ENCODE measurements at places on chromosomes 2 and 18.

DNA sequence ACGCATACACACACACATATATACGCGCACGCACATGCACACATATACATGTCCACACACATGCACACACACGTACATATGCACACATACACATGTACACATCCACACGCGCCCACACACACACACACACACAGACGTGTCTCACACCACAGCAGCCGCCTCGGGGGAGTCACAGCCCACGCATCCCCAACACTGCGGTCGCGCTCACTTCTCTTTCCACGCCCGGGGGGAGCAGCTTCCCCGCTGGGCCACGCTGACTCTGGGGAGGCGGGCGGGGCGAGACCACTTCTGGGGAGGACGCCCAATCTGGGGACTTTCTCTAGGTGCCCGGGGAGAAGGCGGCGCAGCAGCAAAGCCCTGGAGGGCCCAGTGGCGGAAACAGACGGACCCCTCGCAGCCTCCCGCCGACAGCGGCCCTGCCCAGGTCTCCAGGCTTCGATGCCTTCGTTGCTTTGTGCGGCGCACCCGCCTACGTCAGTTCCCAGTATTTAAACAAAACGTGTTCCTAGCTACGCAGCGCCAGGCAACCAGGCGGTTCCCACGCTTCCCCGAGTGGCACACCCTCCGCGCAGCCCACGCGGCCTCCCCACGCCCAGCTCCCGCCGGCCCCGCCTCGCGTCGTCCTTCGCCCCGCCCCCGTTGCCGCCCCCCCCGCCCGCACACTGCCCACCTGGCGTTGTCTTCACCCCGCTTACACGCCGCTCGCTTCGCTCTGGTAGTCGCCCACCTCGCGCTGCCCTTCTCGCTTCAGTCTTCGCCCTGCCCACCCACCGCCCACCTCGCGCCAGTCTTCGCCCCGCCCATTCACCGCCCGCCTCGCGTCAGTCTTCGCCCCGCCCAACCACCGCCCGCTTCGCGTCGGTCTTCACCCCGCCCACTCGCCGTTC, 810 bp upstream of the RBFA start:
- peak; percentile 92 for DNase-seq

GRCh38 chr2:218252509-218253231, 8.1 kb upstream of the GPBAR1 start:
- DNase-seq, result no peak

DNA sequence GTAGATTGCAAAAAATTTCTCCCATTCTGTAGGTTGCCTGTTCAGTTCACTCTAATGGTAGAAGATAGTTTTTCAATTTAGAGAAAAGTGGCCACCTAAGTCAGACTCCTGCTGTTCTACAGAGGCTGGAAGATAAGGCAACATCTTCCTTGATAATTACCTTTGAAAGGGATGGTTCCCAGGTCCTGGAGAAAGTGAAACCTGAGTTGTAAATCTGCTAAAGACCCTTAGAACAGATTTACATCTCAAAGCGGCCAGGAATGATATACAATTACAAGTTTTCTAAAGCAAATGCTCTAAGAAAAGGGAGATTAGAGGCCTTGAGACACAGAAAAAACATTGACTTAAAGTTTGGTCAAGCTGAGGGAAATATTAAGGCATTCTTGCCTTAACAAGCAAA, 1350.2 kb upstream of the FAM98A start:
- no peak for DNase-seq

DNA sequence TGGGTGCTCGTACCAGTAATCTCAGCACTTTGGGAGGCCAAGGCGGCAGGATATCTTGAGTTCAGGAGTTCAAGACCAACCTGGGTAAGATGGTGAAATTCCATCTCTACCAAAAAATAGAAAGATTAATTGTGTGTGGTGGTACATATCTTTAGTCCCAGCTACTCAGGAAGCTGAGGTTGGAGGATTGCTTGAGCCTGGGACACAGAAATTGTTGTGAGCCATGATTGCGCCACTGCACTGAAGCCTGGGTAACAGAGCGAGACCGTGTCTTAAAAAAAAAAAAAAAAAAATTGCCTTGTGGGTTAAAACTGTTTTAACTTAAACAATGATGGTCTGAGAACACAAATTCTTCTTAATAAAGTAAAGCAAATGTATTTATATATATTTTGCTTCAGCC, 49.6 kb downstream of the ATP9B start:
- DNase-seq, result no peak

DNA sequence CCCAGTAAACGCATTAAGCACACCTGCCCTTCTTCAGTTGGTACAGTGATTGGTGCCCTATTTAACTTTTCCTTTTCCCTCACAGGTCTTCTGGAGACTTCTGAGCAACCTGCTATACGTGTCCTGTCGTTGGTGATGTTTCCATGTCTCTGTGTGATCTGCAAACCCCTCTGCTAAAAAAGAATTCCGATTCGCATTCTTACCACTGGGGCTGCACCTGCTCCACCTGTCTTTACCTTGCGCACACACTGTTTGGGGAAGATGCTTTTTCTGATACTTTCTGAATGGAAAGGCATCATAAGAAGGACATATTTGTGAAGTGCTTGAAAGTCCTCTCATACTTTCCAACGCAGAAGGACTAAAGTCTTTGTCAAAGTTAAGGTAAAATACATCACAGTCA, 323.9 kb upstream of the SOX11 start:
- DNase-seq, result no peak

- DNase-seq, result no peak
Measured at GRCh38 chr2:51297488-51297887, 265.6 kb upstream of the NRXN1 start.

- no peak for DNase-seq
Measured at GRCh38 chr2:12979066-12979465, 262.3 kb downstream of the TRIB2 start.

- no peak for DNase-seq
Measured at GRCh38 chr18:6205706-6206105, 209.0 kb downstream of the L3MBTL4 start.

GRCh38 chr18:45734505-45734904, 10.5 kb downstream of the SLC14A1 start:
- DNase-seq, result no peak

GRCh38 chr2:213545481-213545880, 261.2 kb downstream of the SPAG16 start:
- no peak for DNase-seq

DNA sequence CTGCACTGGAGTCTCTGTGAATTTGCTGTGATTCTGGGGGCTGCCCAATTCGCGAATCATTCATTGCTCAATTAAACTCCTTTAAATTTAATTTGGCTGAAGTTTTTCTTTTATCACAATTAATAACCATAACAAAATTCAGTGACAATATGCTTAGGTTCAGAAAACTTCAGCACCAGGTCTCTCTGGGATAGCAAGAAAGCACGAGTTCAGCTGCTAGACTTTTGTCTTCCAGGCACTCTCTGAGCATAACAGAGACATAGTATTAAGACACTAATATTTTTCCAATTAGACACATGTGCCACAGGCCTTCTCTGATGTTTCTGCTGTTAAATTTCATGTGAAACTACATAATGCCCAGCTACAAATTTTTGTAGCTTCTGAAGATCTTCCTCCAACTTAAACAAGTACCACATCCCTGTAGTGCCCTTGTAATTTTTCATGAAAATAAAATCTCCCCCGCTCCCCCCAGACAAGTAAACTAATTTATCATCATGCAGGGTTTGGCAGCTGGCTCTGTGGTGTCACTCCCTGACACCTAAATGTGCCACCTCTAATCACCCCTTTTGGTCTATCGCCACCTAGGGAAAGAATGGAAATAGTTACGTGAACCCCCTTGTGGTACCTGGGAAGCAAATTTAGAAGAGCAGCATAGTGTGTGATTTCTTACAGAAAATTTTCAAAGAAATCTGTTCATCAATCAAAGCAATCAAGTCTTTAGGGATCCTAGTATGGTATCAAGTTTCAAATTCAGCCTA, 94.1 kb downstream of the CSRNP3 start:
- DNase-seq, result peak; percentile 39

GRCh38 chr2:211611061-211611518, 927.5 kb downstream of the ERBB4 start:
- peak; percentile 26 for DNase-seq

GRCh38 chr2:159890551-159891266, 92.7 kb upstream of the CD302 start:
- no peak for DNase-seq

GRCh38 chr2:230893338-230893737, 28.6 kb downstream of the ITM2C start:
- DNase-seq, result no peak

DNA sequence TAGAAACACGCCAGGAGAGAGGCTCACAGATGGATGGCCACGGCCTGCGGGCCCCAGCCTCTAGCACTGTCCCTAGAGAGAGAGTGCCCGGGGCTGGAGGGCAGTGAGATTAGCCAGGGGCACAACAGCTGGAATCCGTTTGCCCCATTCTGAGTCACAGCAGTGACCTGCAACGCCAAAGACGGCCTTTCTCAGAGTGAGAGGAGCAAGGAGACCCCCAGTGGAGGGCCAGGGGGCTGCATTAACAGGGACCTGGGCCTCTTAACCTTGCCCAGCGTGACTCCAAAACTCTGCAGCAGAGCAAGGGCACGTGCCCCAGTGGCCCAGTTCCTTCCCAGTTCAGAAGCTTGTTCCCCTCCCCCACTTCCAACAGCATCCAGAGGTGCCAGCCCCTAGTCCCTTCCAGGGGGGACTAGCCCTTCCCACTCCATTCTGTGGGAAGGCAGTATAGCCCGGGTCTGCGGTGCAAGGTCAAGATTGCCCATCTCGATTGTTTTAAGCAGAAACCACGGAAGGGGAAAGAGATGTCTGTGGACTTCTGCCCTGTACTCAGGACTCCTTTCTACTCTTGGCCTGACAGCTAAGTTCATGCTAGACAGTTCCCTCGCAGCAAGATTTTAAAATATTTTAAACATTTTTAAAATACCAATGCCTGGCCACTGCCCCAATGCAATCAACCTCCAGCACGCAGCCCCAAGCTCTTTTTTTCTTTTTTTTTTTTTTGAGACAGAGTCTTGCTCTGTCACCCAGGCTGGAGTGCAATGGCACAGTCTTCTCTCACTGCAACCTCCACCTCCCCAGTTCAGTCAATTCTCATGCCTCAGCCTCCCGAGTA, 50.9 kb upstream of the BIN1 start:
- no peak for DNase-seq

- no peak for DNase-seq
Measured at GRCh38 chr18:10685484-10685883, 159.7 kb downstream of the NAPG start.

GRCh38 chr2:96773922-96774321, 13.2 kb downstream of the CNNM4 start:
- peak; percentile 39 for DNase-seq

DNA sequence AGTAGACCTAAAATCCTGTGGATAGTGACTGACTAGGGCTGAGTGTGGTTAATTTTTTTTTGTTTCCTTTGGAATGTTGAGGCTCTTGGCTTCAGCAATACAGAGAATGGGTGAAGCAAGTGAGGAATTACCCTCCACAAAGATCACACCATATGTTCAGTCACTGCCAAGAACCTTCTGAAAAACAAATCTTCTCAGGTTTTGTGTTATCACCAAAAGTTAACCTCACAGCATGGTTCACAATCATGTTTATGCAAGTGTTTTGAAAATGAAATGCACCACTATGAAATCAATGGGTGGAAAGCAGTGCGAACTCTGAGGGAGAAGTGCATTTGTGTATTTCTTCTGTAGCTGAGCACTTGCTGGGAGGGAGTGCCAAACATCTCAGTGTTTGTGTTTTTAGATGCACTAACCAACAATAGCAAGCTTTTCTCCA, 44.4 kb downstream of the SPATS2L start:
- no peak for DNase-seq

DNA sequence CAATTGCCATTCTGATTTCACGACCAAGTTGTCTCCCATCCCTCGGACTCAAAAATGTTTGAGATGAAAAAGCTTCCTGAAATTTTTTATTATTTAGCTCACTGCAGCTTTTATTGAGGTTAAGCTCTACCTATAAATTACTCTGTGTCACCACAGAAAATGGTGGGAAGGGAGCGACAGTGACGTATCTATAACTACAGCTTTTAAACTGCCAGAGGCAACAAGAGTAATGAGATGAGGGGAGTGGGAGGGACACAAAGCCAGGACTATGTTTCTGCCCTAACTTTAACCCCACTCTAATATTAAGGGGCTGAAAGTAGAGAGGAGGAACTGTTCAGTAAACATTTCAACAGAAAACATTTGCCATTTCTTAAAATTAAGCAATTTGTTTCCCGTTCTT, 37.4 kb downstream of the SMAD2 start:
- DNase-seq, result no peak

DNA sequence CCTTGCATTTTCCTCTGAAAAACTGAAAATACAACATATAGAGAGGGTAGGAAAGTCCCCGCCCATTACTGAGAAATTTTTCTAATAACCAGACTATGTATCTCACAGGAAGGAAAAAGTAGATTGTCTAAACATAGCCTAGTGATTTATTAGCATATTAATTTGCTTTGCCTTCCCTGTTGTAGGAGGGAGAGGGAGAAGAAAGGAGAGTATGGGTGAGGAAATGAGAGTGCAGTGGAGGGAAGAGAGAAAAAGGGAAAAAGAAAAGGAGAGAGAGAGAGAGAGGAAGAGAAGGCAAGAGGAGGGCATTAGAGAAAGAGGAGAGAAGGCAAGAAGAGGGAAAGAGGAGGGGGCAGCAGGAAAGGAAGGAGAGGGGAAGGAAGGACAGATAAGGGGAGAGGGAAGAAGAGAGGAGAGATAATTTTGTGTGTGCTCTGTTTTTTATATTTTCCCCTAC, 3.6 kb upstream of the KYNU start:
- no peak for DNase-seq

- peak; percentile 79 for DNase-seq
Measured at GRCh38 chr18:57803103-57803969, at the start of gene ATP8B1. ATP8B1 (minus strand) TSS chr18:57803315; CDS start chr18:57731807, 71,508 bp downstream.

GRCh38 chr2:9952286-9952737, 819 bp downstream of the GRHL1 start:
- no peak for DNase-seq

GRCh38 chr2:174682007-174682577, 82.2 kb downstream of the CHRNA1 start:
- peak; percentile 41 for DNase-seq

- DNase-seq, result no peak
Measured at GRCh38 chr2:11473659-11474433, 7.9 kb upstream of the E2F6 start.

GRCh38 chr2:48548840-48549239, 18.9 kb downstream of the STON1 start:
- no peak for DNase-seq

- no peak for DNase-seq
Measured at GRCh38 chr2:196798980-196799379, 503 bp downstream of the GTF3C3 start.

DNA sequence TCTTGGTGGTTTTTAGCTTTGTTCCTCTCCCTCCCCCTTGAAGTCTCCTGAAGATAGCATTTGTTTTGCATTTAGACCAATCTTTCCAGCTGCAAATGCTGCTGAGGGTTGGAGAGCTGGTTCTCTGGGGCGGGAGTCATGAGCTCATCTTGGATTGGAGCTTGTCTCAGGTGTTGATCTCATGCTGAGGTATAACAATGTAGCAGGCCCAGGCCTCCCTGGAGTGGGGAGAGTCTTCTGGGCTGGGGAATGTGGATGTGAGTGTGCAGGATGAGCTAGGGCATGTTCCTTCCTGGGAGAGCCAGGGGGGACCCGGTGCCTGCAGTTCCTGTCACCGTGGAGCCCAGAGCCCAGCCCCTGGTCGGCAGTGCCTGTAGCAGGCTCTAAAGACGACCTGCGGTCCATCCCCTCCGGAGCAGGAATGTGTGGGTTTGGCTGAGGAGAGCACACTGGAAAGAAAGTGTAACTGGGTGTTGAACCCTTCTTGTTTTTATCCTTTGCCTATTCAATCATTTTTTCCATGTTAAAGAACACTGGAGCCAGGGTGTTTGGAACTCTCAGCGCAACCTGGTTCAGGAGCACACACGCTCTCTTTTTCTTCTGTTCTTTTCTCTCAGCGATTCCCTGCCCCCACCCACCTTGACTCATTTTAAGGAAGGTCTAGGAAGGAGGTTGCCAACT, 2.7 kb downstream of the ZNF532 start:
- no peak for DNase-seq
